ENCODE measurements at places on chromosomes 11 and 22. TPM values are rescaled to one million over a fixed set of nuclear protein-coding genes. Genes with fewer than 3 reads are reported as not detected.

The APOA1 gene
- total RNA-seq, result not detected

The SERHL2 gene
- 1.4 TPM for total RNA-seq

The CRYBB1 gene
- total RNA-seq, result not detected

The ADAMTS15 gene
- 0.86 TPM for total RNA-seq

The OOSP4B gene
- total RNA-seq, result not detected

The RAC2 gene
- 181 TPM for total RNA-seq

The CCDC73 gene
- total RNA-seq, result not detected

The MYO7A gene
- 0.30 TPM for total RNA-seq

The OR8G5 gene
- total RNA-seq, result not detected

The OR8D1 gene
- total RNA-seq, result not detected
